ENCODE measurements at places on chromosomes 3 and 15.
A peak's percentile ranks its signal among the peaks of the same experiment; 100 is the strongest.

DNA sequence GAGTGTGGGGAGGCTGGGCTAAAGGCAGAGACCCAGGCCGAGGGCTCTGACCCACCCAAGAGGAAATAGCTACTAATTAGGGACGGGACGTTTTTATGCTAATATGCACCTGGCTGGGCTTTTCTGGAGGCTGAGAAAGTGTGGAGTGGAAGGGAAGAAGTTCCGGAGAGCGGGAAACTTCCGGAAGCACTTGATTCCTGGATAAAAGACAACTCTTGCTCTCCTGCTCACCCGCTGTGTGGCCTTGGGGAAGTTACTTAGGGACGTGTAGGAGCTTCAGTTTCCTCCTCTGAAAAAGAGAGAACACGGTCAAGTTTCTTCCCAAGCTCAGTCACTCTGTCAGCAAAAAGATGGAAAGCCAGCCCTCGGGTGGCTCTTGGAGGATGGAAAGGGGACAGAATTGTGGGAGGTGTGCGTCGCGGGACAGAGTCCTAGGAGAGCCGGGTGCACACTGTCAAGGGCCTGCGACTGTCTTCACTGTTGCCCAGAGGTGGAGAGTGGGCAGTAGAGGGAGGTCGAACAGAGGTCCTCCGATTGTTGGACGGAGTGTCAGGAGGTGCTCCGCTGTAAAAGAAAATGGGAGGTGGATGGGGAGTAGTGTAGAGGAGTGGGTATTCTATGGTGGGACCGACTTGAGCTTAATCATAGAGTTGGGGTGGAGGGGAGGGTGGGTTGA is 43.2 kb downstream of the EPHB3 start:
- no peak overlapping the region for H3K4me3 ChIP-seq
- peaks cover 19% of the 10 kb centered on the region for H3K4me1 ChIP-seq
- H3K27ac ChIP-seq = no peak overlapping the region
- DNase-seq = peak; percentile 46
- no peaks in the 10 kb centered on the region for H3K27me3 ChIP-seq

DNA sequence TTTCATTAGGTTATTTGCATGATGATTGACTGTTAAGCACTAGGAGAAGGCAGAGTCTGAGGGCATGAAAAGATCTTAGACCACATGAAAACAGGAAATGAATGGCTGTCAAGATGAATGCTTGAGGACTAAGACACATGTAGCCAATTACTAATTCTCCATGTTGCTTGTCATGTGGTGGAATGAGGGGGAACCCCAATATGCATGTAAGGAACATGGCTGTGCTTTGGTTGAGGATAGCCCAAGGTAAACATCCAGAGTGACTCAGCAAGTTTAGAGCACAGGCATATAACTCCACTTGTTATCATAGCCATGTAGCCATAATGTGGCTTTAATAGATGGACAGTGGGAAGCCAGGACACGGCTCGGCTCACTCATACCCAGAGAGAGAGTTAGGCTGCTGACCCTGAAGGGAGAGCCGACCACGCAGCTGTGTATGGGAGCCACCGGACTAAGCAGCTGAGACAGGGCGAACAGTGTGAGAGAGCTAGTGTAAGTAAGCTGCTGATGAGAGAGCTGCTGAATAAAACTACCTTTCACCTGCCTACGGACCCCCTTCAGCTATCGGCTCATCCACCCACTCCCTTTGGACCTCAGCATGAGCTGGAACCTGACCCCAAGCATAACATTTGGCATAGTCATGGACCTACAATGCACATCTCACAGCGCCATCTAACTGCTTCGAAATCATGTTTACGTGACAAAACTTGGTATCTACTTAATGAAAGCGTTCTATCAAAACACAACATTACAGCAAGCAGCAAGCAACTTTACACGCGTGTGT is 37.6 kb downstream of the ANO10 start:
- H3K4me1 ChIP-seq = peaks cover 4% of the 10 kb centered on the region
- H3K27ac ChIP-seq = no peak overlapping the region
- no peaks in the 10 kb centered on the region for H3K36me3 ChIP-seq
- no peaks in the 10 kb centered on the region for H3K27me3 ChIP-seq

- no peaks in the 10 kb centered on the region for H3K27me3 ChIP-seq
- peak; percentile 25 for DNase-seq
- no peaks in the 10 kb centered on the region for H3K36me3 ChIP-seq
- H3K4me3 ChIP-seq = no peak overlapping the region
- no peaks in the 10 kb centered on the region for H3K4me1 ChIP-seq
Measured at GRCh38 chr3:81929697-81930096, 168.3 kb upstream of the GBE1 start.

- peak; percentile 80 for DNase-seq
- no peaks in the 10 kb centered on the region for H3K27me3 ChIP-seq
- no peaks in the 10 kb centered on the region for H3K36me3 ChIP-seq
- no peaks in the 10 kb centered on the region for H3K4me1 ChIP-seq
- H3K4me3 ChIP-seq = no peak overlapping the region
Measured at GRCh38 chr3:94336046-94336753, 273.3 kb downstream of the NSUN3 start.

- H3K4me1 ChIP-seq = no peaks in the 10 kb centered on the region
- H3K4me3 ChIP-seq = no peak overlapping the region
- no peak for DNase-seq
- no peaks in the 10 kb centered on the region for H3K36me3 ChIP-seq
- H3K27me3 ChIP-seq = no peaks in the 10 kb centered on the region
Measured at GRCh38 chr15:42908538-42908937, 12.0 kb downstream of the TTBK2 start.

DNA sequence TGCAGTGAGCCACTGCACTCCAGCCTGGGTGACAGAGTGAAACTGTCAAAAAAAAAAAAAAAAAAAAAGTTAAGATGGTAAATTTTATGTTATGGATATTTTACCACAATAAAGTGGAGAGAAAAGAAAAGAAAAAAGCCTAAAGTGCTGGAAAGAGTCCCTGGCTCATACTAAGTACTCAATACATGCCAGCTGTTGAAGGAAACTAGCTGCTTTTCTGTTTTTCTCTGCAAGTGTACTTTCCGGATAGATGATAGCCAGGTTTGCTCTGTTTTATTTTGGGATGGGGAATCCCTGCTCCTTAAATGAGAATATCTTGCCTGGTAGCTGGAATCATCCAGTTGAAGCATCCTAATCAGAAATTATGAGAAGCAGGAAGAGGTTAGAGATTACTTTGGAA is 10.9 kb downstream of the EID1 start:
- H3K4me1 ChIP-seq = no peaks in the 10 kb centered on the region
- no peak overlapping the region for H3K4me3 ChIP-seq
- H3K36me3 ChIP-seq = no peaks in the 10 kb centered on the region
- peak overlapping the region; percentile 2 for H3K27ac ChIP-seq
- DNase-seq = peak; percentile 21

GRCh38 chr3:84439476-84439875 is 519.3 kb upstream of the CADM2 start:
- no peaks in the 10 kb centered on the region for H3K27me3 ChIP-seq
- no peak for DNase-seq
- no peaks in the 10 kb centered on the region for H3K36me3 ChIP-seq
- no peak overlapping the region for H3K27ac ChIP-seq
- no peak overlapping the region for H3K4me3 ChIP-seq

- no peak overlapping the region for H3K27ac ChIP-seq
- no peaks in the 10 kb centered on the region for H3K27me3 ChIP-seq
- H3K4me3 ChIP-seq = no peak overlapping the region
- no peaks in the 10 kb centered on the region for H3K4me1 ChIP-seq
- DNase-seq = no peak
- no peaks in the 10 kb centered on the region for H3K36me3 ChIP-seq
Measured at GRCh38 chr3:111210866-111211564, 139.4 kb downstream of the NECTIN3 start.

DNA sequence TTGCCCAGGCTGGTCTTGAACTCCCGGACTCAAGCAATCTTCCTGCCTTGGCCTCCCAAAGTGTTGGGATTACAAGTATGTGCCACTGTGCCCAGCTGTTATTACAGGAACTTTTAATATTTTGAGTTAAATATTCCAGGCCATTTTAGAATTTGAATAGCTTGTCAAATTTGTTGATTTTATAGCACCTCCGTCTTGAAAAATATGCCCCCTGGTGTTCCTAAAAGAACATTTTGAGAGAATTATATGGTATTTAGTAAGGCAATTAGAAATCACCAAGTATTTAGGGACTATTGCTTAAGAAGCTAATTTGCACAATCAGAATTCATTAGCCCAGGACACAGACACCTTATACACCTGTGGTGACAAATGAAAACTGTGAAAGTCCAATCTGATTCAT is 23.7 kb downstream of the PDE8A start:
- H3K27ac ChIP-seq = no peak overlapping the region
- no peak overlapping the region for H3K4me3 ChIP-seq
- no peaks in the 10 kb centered on the region for H3K27me3 ChIP-seq
- no peak for DNase-seq
- H3K4me1 ChIP-seq = peaks cover 32% of the 10 kb centered on the region
- H3K36me3 ChIP-seq = no peaks in the 10 kb centered on the region

- no peak overlapping the region for H3K27ac ChIP-seq
- DNase-seq = no peak
- peaks cover 4% of the 10 kb centered on the region for H3K4me1 ChIP-seq
- no peaks in the 10 kb centered on the region for H3K27me3 ChIP-seq
Measured at GRCh38 chr3:190117981-190118380, 2.7 kb downstream of the P3H2 start.

DNA sequence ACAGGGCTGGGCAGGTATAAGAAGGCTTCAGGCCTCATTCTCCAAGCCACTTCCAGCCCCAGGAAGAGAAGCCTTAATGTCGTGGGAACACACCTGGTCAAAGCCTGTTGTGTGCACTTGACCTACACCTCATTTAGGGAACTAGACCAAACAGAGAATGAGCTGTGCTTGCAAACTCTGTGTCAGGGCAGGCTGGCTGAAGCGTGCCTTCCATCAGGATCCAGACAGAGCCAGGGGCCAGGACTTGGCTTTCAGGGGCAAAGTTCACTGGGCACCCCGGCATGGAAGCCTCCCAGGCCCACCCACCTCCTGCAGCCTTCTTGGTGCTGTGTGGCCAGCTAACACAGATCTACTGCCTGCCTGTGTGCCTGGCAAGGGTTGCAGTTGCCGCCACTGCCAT is 11.5 kb downstream of the RBPMS2 start:
- H3K27ac ChIP-seq = no peak overlapping the region
- H3K4me1 ChIP-seq = no peaks in the 10 kb centered on the region
- DNase-seq = no peak
- H3K36me3 ChIP-seq = no peaks in the 10 kb centered on the region
- no peak overlapping the region for H3K4me3 ChIP-seq
- H3K27me3 ChIP-seq = no peaks in the 10 kb centered on the region

- DNase-seq = peak; percentile 84
Measured at GRCh38 chr15:56491110-56491722, 26.3 kb upstream of the MNS1 start.

GRCh38 chr3:50140990-50141389 is 14.1 kb upstream of the SEMA3F start:
- H3K4me1 ChIP-seq = peaks cover 31% of the 10 kb centered on the region
- H3K27me3 ChIP-seq = no peaks in the 10 kb centered on the region
- no peaks in the 10 kb centered on the region for H3K36me3 ChIP-seq
- no peak overlapping the region for H3K27ac ChIP-seq
- H3K4me3 ChIP-seq = no peak overlapping the region
- DNase-seq = no peak

GRCh38 chr15:37138591-37139215 is 38.4 kb upstream of the MEIS2 start:
- DNase-seq = no peak
- H3K36me3 ChIP-seq = no peaks in the 10 kb centered on the region

DNA sequence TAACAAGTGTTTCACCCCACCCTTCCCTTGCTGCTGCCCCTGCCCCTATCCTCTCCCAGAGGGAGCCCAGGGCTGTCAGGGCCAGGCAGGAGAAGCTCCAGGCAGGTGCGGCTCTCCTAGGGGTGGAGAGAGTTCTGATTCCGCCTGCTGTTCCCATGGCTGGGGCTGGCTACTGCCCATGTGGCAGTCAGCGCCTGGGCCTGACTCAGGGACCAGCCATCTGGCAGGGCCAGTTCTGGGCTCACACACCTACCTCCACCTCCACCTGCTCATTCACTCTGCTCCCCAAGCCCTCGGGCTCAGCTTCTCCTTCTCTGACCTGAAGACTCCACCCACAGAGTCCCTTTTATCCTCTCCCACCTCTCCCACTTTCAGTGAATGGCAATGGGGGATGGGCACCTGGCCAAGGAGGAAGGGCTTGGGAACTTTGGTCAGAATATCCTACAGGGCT is 23.4 kb downstream of the AMOTL2 start:
- no peaks in the 10 kb centered on the region for H3K27me3 ChIP-seq
- H3K27ac ChIP-seq = no peak overlapping the region
- H3K4me1 ChIP-seq = peaks cover 43% of the 10 kb centered on the region
- no peak overlapping the region for H3K4me3 ChIP-seq
- DNase-seq = no peak

GRCh38 chr3:161028555-161029153 is 76.5 kb downstream of the B3GALNT1 start:
- no peaks in the 10 kb centered on the region for H3K4me1 ChIP-seq
- no peak for DNase-seq
- no peak overlapping the region for H3K4me3 ChIP-seq
- H3K36me3 ChIP-seq = no peaks in the 10 kb centered on the region

GRCh38 chr3:190558316-190558715 is 44.4 kb downstream of the IL1RAP start:
- no peaks in the 10 kb centered on the region for H3K27me3 ChIP-seq
- H3K27ac ChIP-seq = no peak overlapping the region
- H3K4me3 ChIP-seq = no peak overlapping the region
- peaks cover 6% of the 10 kb centered on the region for H3K36me3 ChIP-seq
- peaks cover 13% of the 10 kb centered on the region for H3K4me1 ChIP-seq

- no peaks in the 10 kb centered on the region for H3K27me3 ChIP-seq
- no peak overlapping the region for H3K4me3 ChIP-seq
- no peak overlapping the region for H3K27ac ChIP-seq
- no peak for DNase-seq
Measured at GRCh38 chr15:27201425-27201824, 230.4 kb downstream of the GABRG3 start.

- H3K4me3 ChIP-seq = no peak overlapping the region
- H3K4me1 ChIP-seq = no peaks in the 10 kb centered on the region
- H3K27ac ChIP-seq = no peak overlapping the region
- no peaks in the 10 kb centered on the region for H3K27me3 ChIP-seq
Measured at GRCh38 chr3:118001380-118001779, 1033.3 kb downstream of the IGSF11 start.

DNA sequence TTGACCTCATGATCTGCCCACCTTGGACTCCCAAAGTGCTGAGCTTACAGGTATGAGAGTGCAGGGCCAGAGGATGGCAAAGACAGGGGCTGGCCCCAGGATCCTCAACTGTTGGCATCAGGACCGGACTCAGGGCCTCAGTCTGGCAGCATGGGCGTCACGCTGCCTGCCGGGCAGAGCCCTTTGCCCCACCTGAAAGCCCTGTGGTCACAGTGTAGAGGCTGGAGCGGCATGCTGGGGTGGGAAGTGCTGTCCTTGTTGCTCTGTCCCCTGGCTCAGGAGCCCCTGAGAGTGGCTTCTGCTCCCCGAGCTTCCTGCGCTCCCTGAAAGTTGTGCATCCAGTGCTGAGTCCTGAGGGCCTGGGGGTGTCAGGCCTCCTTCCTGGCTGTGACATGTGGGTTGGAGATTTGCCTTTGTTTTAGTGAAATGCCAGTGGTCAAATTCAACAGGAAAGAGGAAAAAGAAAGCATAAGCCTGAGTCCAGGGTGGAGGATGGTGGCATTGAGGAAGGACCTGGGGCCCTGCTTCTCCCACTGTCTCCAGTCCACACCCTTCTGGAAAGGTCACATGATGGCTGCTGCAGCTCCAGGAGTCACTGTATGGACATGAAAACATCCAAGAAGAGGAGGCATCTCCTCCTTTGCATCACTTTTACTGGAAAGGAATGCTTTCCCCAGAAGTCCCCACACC is 147.2 kb downstream of the OR4M2 start:
- H3K4me1 ChIP-seq = no peaks in the 10 kb centered on the region
- H3K4me3 ChIP-seq = no peak overlapping the region
- DNase-seq = no peak
- no peaks in the 10 kb centered on the region for H3K36me3 ChIP-seq
- no peak overlapping the region for H3K27ac ChIP-seq
- H3K27me3 ChIP-seq = no peaks in the 10 kb centered on the region

Measured in lung (tissue), 17 donors.